ENCODE measurements at places on chromosomes 2 and 18.

DNA sequence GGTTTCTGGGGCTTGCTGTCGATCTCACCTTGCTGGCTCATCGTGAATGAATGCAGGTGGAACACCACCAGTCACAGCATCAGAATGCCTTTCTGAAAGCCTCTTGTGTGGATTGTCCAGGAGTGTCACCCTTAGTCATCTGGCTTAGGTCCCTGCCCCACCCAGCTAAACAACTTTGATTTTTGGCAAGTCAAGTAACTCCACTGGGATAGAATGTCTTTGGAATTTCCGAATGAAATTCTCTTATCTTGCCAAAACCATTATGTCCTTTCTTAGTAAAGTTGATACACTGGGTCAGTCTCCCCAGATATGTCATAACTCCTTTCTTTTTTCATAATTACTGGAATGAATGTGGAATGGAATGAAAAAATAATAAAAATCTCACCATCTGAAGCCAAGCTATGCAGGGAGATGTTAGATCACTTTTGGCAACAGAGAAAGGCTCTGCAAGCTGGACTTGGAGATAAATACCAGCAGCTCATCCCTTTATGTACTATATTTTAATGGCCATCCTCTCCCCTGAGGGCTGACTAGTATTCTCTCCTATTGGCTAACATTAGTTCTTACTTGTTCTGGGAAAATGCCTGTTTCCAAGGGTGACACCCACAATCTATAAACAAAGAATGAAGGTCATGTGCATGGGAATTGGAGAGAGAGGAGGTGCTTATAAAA is 35.4 kb downstream of the INSIG2 start:
- DNase-seq = no peak

DNA sequence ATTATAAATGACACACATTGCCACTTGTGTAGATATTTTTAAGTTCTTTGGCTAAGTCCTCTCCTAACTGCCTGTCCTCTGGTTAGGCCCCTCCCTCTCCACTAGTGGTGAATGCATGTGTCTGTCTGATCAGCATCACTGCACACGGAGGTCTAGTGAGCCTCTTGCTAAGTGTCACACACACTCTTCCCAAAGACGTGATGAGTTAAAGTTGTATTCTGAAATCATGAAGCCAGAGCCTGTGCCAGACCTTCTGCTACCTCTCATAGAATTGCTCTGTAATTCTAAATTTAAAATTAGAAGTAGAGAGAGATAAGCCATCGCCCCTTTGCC is 41.3 kb downstream of the RALB start:
- no peak for DNase-seq

GRCh38 chr18:27556741-27557140 is 371.6 kb upstream of the CHST9 start:
- DNase-seq = no peak

GRCh38 chr2:76870011-76870410 is 652.2 kb downstream of the LRRTM4 start:
- no peak for DNase-seq

GRCh38 chr18:56902653-56903052 is 244.2 kb upstream of the BOD1L2 start:
- no peak for DNase-seq

GRCh38 chr2:29053223-29053622 is 21.1 kb downstream of the PCARE start:
- DNase-seq = no peak

DNA sequence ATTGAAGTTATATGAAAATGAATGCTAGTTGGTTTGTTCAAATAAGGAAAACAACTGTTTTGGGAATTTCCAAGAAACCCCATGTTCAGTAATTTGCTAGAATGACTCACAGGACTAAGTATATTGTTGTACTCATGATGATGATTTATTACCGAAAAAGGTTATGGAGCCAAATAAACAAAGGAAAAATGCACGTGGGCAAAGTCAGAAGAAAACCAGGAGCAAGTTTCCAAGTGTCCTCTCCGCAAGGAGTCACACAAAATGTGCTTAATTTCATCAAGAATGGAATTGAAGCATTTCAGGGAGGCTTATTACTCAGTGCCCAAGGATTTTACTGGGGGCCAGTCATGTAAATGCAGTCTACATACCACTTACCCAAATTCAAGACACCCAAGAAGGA is 1652.4 kb upstream of the TMEFF2 start:
- no peak for DNase-seq
